ENCODE measurements at places on chromosomes 7 and 10.

GRCh38 chr7:7718492-7718891 is at the start of gene RPA3:
Gene RPA3, minus strand, starts transcription at chr7:7718607. Its CDS starts 78,189 bp downstream, at chr7:7640418.
- H3K36me3 ChIP-seq = no peaks in the 10 kb centered on the region
- no peaks in the 10 kb centered on the region for H3K27me3 ChIP-seq
- peaks cover 19% of the 10 kb centered on the region for H3K4me1 ChIP-seq
- H3K27ac ChIP-seq = no peak within 1 kb of the TSS

DNA sequence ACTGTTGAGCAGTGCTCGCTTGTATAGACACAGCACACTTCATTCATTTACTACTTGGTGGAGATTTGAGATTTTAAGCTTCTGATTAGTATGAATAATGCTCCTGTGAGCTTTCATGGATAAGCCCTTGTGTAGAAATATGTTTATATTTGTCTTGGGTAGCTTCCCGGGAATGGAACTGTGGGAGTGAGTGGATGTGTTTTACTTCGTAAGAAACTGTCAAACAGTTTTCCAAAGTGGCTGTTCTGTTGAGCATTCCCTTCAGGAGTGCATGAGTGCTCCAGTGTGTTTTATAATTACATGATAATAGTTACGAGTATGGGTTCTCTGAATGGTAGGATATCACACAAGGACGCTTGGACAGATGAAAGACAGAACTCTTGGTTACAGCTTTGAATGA is 49.4 kb downstream of the VWC2 start:
- no peaks in the 10 kb centered on the region for H3K4me1 ChIP-seq
- no peak overlapping the region for H3K4me3 ChIP-seq
- H3K27me3 ChIP-seq = no peaks in the 10 kb centered on the region
- H3K36me3 ChIP-seq = no peaks in the 10 kb centered on the region
- H3K27ac ChIP-seq = no peak overlapping the region

GRCh38 chr7:1885465-1886226 is 215.6 kb downstream of the ELFN1 start:
- no peak for DNase-seq
- H3K36me3 ChIP-seq = peaks cover 18% of the 10 kb centered on the region
- H3K27ac ChIP-seq = no peak overlapping the region

DNA sequence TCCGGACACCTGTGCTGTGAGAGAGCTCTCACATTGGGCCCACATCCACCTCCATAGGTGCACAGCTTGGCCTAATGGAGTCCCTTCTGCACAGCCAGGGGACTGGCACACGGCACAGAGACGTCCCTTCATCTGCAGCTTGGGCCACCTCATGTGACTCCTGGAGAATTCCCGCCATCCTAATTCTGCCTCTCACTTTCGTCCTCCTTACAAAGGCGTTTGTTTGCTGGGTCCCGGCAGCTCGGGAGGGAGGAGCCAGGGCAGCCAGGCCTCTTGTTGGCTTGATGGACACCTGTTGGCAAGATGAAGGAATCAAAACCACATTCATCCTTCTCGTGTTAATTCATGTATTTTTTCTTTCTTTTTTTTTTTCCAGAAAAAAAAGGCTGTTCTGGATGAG is 30.7 kb upstream of the TTYH3 start:
- peaks cover 9% of the 10 kb centered on the region for H3K36me3 ChIP-seq
- H3K27ac ChIP-seq = no peak overlapping the region
- no peak overlapping the region for H3K4me3 ChIP-seq
- no peaks in the 10 kb centered on the region for H3K27me3 ChIP-seq
- no peak for DNase-seq

- no peaks in the 10 kb centered on the region for H3K27me3 ChIP-seq
- H3K27ac ChIP-seq = no peak overlapping the region
- H3K36me3 ChIP-seq = peaks cover 17% of the 10 kb centered on the region
- no peaks in the 10 kb centered on the region for H3K4me1 ChIP-seq
- no peak overlapping the region for H3K4me3 ChIP-seq
Observed at GRCh38 chr7:50775231-50775630, 7.5 kb downstream of the GRB10 start.

DNA sequence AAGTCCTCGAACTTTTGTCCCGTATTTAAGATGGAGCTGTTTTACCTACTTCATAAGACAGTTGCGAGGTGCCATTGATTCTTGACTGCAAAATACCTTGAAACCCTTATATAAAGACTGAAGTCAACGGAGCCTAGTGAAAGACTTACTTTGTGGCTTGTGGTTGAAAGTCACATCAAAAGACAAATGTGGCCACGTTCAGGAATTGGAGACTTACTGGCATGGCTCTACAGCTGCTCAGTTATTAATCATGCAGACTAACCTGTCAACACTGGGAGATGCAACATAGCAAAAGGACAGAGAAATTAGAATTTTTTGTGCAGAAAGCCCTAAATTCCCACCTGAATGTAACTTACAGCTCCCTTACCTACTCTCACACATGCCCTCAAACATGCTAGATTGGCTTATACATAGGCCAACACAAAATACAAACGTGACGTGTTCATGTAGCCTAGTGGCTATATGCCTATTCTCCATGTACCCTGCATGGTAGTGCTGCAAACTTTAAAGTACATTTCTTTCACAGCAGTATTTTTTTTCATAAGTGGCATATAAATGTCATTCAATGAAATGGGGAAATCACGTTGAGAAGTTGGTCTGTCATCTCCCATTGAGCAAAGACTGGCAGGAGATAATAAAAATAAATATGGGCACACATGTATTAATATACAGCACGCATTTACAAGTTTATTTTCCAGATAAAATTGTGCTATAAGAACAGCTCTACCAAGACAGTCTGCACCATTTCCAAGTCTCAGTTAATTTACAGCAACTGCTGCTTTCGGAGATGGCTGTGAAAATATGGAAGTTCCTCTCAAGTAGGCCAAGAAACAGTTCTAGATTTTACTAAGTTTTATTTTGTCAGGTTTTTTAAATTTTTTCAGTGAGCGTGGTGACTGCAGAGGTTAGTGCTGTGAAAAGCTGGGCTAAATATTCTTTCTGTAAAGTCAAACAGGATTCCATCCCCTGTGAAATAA is 170.4 kb upstream of the C7orf33 start:
- H3K4me1 ChIP-seq = no peaks in the 10 kb centered on the region
- no peak for DNase-seq
- H3K4me3 ChIP-seq = no peak overlapping the region
- no peaks in the 10 kb centered on the region for H3K27me3 ChIP-seq
- H3K36me3 ChIP-seq = no peaks in the 10 kb centered on the region

DNA sequence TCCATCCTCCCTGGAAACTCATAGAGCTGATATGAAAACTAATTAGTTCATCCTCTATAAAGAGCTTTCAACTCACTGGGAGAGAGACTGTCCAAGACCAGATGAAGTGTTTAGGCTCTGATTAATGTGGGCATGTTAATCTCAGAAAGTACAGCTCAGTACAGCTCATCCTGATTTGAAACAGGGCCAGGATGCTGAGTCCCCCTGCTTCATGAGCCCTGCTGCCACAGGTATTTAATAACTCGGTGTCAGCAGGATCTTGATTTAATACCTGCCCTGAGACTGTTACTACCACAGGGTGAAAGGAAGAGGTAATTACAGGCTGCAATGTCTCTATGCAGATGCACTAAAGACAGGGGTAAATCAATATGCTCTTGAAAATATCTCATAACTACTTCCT is 10.8 kb downstream of the LMOD2 start:
- H3K36me3 ChIP-seq = no peaks in the 10 kb centered on the region
- no peak overlapping the region for H3K4me3 ChIP-seq
- H3K4me1 ChIP-seq = no peaks in the 10 kb centered on the region
- H3K27ac ChIP-seq = no peak overlapping the region

GRCh38 chr10:17811146-17811865 is 2.2 kb downstream of the MRC1 start:
- DNase-seq = no peak
- no peaks in the 10 kb centered on the region for H3K36me3 ChIP-seq
- H3K4me3 ChIP-seq = no peak overlapping the region
- H3K27me3 ChIP-seq = peaks cover 4% of the 10 kb centered on the region
- peaks cover 14% of the 10 kb centered on the region for H3K4me1 ChIP-seq
- no peak overlapping the region for H3K27ac ChIP-seq

DNA sequence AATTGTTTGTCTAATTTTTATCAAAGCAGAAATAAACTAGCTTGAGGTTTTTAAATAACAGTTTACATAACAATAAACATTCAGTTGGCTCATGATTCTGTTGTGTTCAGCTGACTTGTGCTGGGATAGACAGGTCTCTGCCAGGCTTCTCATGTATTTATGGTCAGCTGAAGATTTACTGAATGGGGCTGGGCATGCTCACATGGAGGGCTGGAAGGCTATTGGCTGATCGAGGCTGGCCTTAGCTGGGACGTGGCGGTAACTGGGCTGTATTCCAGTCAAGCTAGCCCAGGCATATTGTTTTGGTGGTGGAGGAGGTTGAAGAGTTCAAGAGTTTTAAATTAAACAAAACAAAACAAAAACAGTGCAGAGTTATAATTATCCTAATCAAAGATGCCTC is 251.0 kb upstream of the MTPN start:
- peak overlapping the region; percentile 37 for H3K27ac ChIP-seq
- no peak for DNase-seq
- H3K36me3 ChIP-seq = no peaks in the 10 kb centered on the region
- H3K4me1 ChIP-seq = no peaks in the 10 kb centered on the region
- no peak overlapping the region for H3K4me3 ChIP-seq

- no peak overlapping the region for H3K4me3 ChIP-seq
- H3K36me3 ChIP-seq = no peaks in the 10 kb centered on the region
- H3K4me1 ChIP-seq = peaks cover 16% of the 10 kb centered on the region
- no peak overlapping the region for H3K27ac ChIP-seq
Observed at GRCh38 chr10:44396671-44397191, 11.8 kb upstream of the CXCL12 start.

DNA sequence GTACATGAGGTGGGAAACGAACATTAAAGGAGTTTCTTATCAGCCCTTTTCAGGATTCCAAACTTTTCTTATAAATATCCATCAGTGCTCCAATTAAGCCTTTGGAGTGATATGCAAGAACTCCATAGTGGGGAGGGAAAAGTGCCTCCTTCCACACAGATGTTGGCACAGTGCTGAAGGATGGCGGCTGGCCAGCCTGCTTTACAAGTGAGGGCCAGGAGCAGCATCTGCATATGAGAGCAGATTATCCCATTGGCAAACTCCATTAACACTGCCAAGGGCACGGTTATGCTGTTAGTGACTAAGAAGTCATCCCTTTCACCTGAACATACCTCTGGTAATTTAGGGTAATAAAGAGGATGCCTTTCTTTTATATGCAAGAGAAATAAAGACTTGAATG is 543.1 kb downstream of the CNTNAP2 start:
- DNase-seq = no peak
- no peak overlapping the region for H3K27ac ChIP-seq
- H3K4me1 ChIP-seq = no peaks in the 10 kb centered on the region
- no peak overlapping the region for H3K4me3 ChIP-seq

DNA sequence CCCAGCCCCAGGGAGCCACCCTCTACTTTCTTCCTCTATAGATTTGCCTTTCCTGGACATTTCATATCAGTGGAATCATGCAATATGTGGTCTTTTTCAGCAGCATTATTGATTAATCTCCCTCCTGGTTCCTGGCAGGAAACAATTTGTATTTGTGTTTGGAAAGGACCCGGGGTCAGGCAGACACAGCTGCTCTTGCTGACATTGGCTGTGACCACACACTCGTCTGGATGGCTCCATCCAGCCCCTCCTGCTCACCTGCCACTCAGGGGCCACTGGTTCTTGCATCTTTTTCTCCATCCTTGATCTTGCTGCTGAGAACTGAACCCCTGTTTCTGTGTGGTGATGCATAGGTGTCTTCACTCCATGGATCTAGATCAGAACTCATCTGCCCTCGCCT is 176.6 kb upstream of the MKI67 start:
- no peaks in the 10 kb centered on the region for H3K4me1 ChIP-seq
- no peak overlapping the region for H3K4me3 ChIP-seq
- peaks cover 5% of the 10 kb centered on the region for H3K27me3 ChIP-seq
- H3K36me3 ChIP-seq = peaks cover 4% of the 10 kb centered on the region
- H3K27ac ChIP-seq = no peak overlapping the region

DNA sequence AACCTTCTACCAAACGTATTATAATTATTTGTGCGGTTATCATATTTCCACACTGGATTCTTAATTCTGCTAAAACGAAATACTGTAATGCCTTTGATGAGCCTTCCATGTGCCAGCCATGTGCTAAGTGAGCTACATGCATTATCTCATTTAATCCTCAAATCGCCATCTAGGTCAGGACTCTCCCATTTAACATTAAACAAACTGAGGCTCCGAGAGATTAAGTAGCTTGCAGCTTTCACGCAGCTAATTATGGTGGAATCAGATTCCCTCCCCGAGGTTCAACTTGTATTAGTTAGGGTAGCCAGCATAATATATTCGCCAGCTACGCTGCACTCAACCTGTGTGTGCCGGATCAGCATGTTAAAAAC is 798 bp upstream of the TSPAN33 start:
- H3K4me1 ChIP-seq = peaks cover 10% of the 10 kb centered on the region
- no peak overlapping the region for H3K4me3 ChIP-seq
- DNase-seq = no peak
- H3K27me3 ChIP-seq = peaks cover 50% of the 10 kb centered on the region
- no peak overlapping the region for H3K27ac ChIP-seq
- no peaks in the 10 kb centered on the region for H3K36me3 ChIP-seq

DNA sequence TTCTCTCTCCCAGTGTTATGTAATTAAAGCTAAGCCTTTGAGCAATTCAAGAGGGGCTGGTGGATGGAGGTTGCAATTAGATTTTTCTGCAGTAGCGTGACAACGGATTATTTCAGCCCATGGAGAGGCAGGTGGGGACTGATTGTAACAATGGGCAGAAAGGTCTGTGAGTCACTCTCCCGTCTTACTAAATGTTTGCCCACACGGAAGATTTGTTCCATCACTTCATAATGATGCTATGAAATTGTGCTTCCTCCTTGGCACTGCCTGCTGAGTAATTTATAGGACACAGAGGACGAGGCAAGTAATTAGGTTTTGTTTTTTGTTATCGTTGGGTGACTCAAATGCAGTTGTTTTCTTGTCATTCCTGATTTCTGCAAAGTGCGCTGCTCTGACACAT is 594.5 kb upstream of the DPP6 start:
- no peaks in the 10 kb centered on the region for H3K4me1 ChIP-seq
- no peak overlapping the region for H3K27ac ChIP-seq
- H3K4me3 ChIP-seq = no peak overlapping the region
- no peak for DNase-seq
- H3K36me3 ChIP-seq = peaks cover 6% of the 10 kb centered on the region

- no peaks in the 10 kb centered on the region for H3K36me3 ChIP-seq
- no peak overlapping the region for H3K4me3 ChIP-seq
- H3K27me3 ChIP-seq = no peaks in the 10 kb centered on the region
- no peak for DNase-seq
- H3K27ac ChIP-seq = no peak overlapping the region
Observed at GRCh38 chr10:81911328-81911727, 36.3 kb downstream of the NRG3 start.

DNA sequence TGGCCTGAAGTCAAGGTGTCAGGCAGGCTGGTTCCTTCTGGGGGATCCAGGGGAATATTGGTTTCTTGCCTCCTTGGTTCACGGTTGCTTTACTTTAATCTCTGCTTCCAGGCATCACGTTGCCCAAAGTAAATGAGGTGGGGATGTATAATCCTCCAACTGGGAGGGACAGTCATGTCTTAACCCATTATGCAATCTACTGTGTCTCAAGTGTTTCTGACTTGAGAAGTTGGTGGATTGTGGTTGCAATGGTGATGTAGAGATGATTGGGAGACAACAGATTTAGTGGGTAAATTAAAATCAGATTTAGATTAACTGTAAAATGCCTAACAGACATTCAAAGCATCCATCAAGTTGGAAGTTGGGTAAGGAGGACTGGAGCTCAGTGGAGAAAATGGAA is 32.7 kb downstream of the TBXAS1 start:
- peaks cover 7% of the 10 kb centered on the region for H3K36me3 ChIP-seq
- no peak overlapping the region for H3K4me3 ChIP-seq
- peaks cover 22% of the 10 kb centered on the region for H3K27me3 ChIP-seq
- no peak for DNase-seq
